SW 1271 (cell line): ENCODE measurements at places on chromosomes 1 and 21.

- DNase-seq, result no peak
Measured at GRCh38 chr1:76191561-76191960, 117.0 kb downstream of the ST6GALNAC3 start.

DNA sequence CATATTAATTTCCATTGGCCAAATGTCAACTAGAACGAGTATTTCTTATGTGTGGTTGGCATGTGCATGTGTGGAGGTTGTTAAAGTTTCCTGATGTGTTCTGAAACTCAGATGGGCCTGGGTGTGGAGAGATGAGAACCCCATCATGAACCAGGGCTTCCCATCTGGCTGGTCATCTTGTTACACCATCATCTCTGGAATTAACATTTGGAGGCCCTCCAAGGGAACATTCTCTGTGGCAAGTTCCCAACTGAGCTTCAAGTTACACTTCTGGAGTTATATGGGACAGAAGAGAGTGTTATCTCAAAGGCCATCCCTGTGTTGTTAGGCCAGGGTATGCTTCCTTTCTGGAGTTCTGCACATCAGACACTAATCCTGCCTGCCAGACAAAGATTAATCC lies 183.6 kb downstream of the TTLL7 start:
- no peak for DNase-seq

- DNase-seq, result no peak
Measured at GRCh38 chr21:36022427-36023091, 37.8 kb downstream of the SETD4 start.

DNA sequence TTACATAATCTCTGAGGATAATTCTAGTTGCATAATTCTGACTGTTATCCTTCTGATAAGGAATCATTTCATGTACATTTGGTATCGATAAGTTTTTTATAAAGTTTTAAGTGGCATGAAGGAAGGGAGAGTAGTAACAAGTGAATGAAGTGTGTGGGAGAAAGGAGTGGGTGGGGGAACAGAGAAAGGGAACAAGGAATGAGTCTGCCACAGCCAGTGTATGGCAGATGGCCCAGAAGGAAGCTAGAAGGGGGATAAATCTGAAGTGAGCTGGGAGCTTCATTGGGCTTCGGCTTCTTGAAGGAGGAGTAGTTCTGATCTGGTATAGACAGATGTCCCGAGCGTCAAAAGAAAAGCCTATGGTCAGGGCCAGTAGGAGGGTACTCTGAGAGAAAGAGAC lies 18.6 kb downstream of the ZBTB40 start:
- no peak for DNase-seq

- no peak for DNase-seq
Measured at GRCh38 chr1:43773821-43774220, 66.5 kb downstream of the ST3GAL3 start.

- DNase-seq, result no peak
Measured at GRCh38 chr1:82441402-82441801, 640.7 kb downstream of the ADGRL2 start.

GRCh38 chr1:200558866-200559459 lies 61.6 kb downstream of the KIF14 start:
- no peak for DNase-seq

GRCh38 chr1:196142111-196142640 lies 466.1 kb downstream of the KCNT2 start:
- no peak for DNase-seq

DNA sequence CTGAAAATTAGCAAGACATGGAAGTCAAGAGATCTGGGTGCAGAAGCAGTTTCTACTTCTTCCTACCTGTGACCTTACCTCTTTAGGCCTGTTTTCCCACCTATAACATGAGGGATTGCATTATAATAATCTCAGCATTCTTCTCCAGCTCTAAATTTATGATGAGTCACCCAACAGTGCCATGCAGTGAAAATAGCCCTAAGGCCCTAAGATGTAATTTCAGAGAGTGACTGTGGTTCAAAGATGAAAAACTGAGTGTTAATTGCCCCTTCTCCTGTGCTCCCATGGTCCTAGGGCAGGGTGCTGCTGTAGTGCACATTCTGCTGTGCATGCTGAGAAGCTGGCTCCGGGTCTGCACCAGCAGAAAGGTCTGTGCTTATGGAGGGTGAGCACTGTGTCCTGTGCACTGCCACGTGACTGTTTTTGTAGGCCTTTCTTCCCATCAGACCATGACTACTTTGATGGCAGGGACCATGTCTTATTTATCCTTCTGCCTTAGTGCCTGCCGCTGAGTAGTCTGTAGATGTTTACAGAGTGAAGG lies 29.7 kb downstream of the JUN start:
- no peak for DNase-seq

GRCh38 chr1:167905182-167905581 lies 8.8 kb downstream of the ADCY10 start:
- DNase-seq, result no peak

- DNase-seq, result no peak
Measured at GRCh38 chr1:3543076-3544039, 68.0 kb downstream of the MEGF6 start.

- DNase-seq, result no peak
Measured at GRCh38 chr1:221149111-221149510, 269.9 kb downstream of the HLX start.

GRCh38 chr1:16906873-16907272 lies 11.1 kb downstream of the RNU1-2 start:
- DNase-seq, result no peak

- DNase-seq, result no peak
Measured at GRCh38 chr1:163747261-163747660, 425.5 kb downstream of the NUF2 start.
